ENCODE measurements at places on chromosomes 12 and 14.
A peak's percentile ranks its signal among the peaks of the same experiment; 100 is the strongest.

DNA sequence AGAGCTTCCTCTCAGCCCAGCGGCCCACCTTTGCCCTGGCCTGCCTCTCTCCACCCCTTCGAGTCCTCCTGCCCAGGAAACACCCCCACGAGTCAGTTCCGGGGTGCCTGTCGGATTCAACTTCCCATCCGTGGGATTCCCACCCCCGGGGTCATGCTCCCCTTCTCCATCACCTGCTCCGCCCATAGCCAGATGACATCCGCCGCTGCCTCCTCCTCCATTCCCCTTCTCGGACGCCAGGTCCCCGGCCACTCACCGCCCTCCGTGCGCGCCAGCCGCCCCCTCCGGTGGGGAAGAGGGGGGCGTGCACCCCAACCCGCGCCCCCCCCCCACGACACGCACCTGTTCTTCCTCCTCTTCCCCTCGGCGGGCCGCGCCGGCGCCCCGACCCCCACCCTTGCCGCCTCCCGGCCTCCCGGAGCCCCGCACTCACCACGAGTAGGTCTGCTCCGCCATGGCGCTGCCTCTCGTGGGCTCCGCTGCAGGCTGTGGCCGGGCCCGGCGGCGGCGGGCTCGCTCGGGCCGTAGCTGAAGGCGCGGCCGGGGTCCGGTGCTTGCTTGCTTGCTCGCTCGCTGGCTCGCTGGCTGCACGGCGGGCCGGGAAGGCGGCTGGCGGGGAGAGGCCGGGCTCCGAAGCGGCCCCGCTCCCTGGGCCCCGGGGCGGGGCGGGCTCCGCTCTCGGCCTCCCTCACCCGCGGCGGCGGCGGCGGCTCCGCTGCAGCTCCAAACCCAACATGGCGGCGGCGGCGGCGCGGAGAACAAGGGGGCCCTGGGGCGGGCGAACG, 554 bp downstream of the SPPL3 start:
- peak; percentile 34 for DNase-seq

- no peak for DNase-seq
Measured at GRCh38 chr14:68211421-68211820, 391.8 kb downstream of the RAD51B start.

GRCh38 chr12:32155041-32155440, 48.4 kb downstream of the BICD1 start:
- no peak for DNase-seq

- no peak for DNase-seq
Measured at GRCh38 chr14:94542811-94543440, 18.3 kb upstream of the SERPINA4 start.

DNA sequence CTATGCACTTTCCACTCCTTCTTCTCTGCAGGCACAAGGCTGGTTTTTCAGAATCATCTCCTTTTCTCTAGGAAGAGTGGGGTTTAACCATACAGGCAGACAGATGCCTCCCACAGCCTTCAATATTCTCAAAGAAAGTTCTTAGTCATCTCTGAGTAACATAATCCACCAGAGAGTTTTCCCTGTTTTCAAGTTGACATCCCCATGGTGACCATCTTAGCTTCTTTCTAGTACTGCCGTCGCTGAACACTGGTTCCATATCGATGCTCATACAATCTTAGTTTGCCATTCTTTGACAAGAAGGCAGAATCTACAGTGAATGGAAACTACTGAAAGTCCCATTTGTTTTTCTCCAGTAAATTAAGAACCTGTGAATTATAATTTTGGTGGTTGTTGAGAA, 28.6 kb downstream of the TPH2 start:
- no peak for DNase-seq

DNA sequence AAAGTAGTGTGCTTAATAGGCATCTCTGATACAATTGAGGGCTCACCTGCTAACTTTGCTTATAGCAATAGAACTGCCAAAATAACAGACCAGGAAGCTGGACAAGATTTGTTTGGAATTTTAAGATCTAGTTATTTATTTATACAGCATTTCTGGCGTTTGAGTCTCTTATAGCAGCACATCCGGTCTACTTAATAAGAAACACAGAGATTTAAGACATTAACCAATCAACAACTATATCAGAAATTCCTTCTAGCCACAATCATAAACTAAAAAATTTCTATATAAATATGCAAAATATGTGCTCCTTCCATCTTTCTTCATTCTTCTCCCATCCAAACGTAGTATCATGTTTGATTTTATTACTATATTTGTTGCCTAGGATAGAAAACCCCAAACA, 2.6 kb downstream of the RTN1 start:
- DNase-seq: no peak

- no peak for DNase-seq
Measured at GRCh38 chr12:106739815-106740530, 34.5 kb upstream of the RIC8B start.

DNA sequence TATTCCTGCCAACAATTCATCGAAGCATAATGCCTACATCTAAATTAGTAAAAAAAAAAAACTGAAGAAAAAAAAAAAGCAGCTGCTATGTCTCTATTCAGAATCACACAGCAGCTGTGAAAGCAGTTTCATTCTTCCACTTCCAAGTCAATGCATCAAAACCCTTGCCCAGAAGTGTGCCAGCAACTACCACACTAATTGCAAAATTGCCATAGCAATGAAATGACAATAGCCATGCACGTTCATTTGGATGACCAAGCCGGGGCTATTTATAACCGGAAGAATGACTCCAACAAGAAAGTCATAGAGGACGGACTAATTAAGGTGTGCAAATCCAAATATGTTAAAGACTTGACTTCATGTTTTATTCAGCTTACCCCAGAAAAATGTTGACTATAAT, 42.5 kb downstream of the SLC2A13 start:
- no peak for DNase-seq

DNA sequence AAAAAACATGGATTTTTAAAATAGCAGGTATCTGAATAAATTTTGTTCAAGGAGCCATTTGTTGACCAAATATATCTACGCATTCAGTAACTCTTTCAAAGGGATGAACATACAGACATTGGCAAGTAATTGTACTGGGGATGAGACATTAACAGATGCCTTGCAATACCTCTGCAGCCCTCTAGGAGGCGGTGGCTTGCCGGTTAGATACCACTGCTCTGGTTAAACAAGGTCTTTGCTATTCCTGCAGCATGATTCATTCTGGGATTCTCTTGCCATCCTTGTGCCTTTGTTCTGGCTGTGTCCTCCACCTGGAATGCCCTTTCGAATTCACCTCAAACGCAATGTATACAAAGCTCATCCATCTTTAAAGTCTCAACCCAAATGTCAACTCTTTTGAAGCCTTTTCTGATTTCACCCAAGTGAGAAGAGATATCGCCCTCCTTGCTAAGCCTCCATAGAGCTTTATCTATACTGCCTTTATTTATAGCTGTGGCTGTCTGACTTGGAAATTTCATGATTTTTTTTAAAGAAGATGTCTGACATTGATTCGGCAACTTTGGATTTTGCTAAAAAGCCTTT, 131.0 kb upstream of the SRRM4 start:
- no peak for DNase-seq

DNA sequence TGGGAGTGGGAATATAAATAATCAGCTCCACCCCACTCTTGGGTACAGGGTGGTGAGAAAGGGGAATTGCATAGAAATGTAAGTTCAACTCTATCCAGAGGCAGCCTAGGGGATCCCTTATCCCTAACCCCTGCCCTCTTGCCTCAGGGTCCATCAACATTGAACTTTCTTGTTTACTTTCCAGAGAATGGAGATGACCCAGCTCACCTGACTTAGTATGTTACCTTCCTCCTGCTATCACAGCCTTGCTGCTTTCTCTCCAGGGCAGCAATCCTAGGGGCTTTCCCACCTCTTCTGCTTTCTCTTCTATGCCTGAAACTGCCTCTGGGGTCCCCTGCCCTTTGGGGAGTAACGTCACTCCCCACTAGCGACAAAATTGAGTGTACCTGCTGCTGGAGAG, 2.7 kb downstream of the LRP1 start:
- no peak for DNase-seq

DNA sequence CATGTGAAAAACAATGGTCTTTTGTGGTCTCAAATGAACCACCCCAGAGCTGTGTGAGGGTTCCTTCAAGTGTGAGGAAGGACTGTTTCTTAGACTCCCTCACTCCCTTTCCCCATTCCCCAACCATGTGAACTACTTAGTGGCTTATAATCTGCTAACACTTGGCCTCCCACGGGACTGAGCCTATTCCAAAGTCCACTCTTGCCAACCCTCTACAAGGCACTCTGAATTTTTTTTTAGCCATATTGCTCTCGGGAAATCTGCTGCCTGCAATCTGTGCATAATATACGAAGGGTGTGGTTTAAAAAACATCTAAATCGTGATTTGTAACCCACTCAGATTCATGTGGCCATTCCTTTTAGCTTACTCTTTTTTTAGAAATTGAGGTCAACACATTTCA, 2.6 kb downstream of the SVOP start:
- no peak for DNase-seq

- DNase-seq: no peak
Measured at GRCh38 chr14:44070046-44070445, 437.0 kb downstream of the FSCB start.

- no peak for DNase-seq
Measured at GRCh38 chr12:12898136-12898717, 6.9 kb downstream of the GPRC5A start.

DNA sequence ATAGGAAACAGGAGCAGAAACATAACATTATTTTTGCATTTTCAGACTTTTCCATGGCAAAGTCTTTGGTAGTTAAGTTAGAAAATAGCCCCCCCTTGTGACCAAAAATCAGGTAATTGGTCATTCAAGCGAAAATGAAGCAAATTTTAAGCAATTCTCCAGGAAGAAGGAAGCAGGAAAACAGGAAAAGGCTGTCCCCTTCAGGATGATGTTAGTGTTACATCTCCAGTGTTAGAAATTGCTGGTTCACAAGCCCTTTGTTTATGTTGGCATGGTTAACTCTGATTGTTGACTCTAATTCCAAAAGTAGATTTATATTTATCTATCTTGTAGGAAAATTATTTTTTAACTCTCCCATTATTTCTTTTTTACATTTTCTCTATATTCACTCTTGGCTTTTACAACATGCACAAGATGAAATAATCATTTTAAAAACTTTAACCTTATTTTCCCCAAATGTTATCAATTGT, 18.8 kb upstream of the GAS2L3 start:
- DNase-seq: no peak

- DNase-seq: no peak
Measured at GRCh38 chr12:113748707-113749432, 217.3 kb downstream of the RBM19 start.

- DNase-seq: no peak
Measured at GRCh38 chr14:68774771-68775613, 17.9 kb downstream of the ZFP36L1 start.

- DNase-seq: no peak
Measured at GRCh38 chr14:85050180-85050579, 479.8 kb upstream of the FLRT2 start.

DNA sequence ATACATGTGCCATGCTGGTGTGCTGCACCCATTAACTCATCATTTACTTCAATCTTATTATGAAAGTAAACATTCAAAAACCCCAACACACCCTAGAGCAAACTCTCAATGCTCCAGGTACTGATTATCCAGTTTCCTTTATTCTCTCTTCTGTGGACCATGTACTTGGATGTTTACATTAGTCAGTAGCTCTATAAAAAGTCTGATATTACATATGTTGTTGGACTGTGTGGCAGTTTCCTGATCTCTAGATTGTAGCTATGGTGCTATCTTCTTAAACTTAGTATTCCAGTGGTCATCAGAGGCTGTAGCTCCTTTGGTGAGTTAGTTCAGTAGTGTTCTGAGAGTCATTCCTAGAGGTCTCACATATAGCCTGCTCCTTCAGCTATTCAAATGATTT, 25.1 kb upstream of the ITGA5 start:
- no peak for DNase-seq

DNA sequence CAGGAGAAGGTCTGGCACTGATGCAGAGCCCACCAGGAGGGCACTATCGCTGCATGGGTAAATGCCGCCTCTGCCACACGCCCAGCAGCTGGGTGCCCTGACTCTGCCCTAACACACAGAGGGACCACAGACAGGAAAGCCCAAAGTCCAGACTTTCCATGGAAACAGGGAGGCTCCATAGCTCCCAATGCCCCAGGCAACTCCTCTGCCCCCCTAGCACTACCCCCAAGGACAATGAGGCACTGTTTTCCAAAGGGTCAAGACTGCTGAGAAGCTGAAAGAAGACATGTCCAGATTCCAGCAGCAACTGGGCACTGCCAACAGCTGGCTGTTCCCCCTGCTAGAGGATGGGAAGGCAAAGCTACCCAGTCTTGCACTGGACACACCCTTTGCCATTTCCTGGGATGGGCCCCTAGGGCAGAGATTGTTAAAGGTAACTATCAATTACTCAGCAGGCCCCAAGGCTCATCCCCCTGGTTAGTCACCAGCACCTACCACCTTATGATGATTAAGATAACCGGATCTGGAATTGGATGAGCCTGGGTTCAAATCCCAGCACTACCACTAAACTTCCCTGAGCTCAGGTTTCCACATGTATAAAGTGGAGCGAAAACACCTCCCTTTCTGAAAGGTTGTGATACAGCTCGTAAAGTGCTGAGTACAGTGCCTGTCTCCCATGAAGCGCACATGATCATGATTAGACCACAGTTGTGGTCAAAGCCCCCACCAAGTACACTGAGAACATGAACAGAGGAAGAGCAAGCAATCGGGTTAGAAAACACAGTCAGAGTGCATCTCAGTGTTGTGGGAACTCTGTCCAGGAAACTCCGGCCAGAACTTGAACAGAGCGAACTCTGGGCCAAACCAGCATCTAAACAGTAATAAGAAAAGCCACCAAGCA, 3.3 kb downstream of the PXN start:
- DNase-seq: no peak

- DNase-seq: peak; percentile 36
Measured at GRCh38 chr12:31118347-31119191, 44.9 kb downstream of the DDX11 start.

DNA sequence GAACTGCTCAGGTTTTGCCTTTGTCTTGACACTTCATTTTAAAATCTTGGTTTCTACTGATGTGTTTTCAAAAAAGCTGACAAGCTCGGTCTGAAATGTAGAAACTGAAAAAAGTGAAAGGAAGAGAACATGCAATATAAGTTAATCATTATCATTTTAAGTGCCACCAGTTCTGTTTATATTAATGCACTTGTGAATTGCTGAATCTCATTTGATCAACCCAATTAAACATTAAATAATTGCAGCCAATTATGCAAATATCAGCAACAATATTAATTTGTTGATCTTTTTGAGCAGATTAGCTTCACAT, 133.8 kb downstream of the BCAT1 start:
- DNase-seq: no peak

DNA sequence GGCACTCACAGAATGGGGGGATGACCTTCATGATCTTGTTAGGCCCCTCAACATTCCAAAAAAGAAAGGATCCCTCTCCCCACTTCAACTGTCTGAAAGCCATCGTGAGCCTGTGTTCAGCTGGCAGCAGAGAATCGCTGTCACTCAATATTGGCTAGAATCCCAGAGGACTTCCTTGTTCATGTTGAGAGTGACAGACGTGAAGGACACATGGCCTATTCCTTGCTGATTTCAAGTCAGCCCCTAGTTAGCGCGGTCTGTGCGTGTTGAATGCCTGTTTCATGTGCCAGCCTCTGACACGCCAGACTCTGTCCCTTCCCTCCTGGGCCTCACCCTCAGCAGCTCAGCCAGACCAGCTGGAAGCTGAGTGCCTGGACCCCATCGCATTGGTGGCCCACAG, 43.1 kb downstream of the DNAH10 start:
- DNase-seq: no peak

Data from stimulated activated CD4-positive, alpha-beta T cell treated with anti-CD3 and anti-CD28 coated beads, Interleukin-1b, Interleukin-23, amount 100 ng/mL, for 4 hours (primary cell).